ENCODE measurements at places on chromosomes 13 and 19.

GRCh38 chr13:44403461-44404056 lies 29.9 kb downstream of the SERP2 start:
- DNase-seq = no peak

DNA sequence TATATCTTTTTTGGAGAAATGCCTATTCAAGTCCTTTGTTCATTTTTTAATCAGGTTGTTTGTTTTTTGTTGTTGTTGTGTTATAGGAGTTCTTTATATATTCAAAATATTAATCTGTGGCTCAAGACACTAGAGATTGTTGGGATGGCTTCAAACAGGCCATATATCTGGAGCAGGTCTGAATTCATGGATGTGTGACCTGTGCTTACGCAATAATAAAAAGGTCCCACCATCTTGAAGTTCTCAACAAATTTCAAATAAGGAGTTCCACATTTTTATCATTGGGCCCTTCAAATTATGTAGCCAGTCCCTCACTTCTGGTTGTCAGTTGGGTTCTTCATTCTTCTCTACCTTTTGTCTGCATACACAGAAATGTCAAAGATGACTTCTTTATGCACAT lies 17.7 kb upstream of the NUDT15 start:
- no peak for DNase-seq

DNA sequence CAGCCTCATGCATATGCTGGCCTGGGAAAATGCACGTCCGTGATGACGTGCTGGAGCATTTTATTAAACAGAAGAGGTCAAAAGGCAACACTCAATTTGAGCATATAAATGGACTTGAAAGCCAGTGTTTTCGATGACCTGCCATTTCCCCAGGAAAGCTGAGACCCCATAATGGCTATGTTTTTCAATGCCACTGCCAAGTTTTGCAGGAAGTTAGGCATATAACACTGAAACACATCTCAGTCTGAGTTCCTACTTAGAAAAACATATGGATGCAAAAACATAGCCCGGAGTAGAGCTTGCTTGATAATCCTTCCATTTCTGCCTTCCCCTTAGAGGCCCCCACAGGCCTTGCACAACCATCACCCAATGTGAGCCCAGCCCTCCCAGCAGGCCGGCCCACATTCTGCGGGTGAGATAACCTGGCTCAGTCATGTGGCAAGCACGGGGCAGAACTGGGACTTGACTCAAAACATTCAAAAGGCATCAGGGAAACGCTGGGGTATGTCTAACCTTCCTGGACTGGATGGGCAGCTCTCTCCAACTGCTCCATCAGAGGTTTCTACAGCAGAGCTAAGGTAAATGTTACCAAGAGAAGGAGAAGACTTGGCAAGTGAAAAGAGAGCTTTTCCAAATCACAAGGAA lies 24.9 kb downstream of the EPS15L1 start:
- DNase-seq = peak; percentile 66

GRCh38 chr13:112178769-112179168 lies 111.8 kb downstream of the SOX1 start:
- no peak for DNase-seq

DNA sequence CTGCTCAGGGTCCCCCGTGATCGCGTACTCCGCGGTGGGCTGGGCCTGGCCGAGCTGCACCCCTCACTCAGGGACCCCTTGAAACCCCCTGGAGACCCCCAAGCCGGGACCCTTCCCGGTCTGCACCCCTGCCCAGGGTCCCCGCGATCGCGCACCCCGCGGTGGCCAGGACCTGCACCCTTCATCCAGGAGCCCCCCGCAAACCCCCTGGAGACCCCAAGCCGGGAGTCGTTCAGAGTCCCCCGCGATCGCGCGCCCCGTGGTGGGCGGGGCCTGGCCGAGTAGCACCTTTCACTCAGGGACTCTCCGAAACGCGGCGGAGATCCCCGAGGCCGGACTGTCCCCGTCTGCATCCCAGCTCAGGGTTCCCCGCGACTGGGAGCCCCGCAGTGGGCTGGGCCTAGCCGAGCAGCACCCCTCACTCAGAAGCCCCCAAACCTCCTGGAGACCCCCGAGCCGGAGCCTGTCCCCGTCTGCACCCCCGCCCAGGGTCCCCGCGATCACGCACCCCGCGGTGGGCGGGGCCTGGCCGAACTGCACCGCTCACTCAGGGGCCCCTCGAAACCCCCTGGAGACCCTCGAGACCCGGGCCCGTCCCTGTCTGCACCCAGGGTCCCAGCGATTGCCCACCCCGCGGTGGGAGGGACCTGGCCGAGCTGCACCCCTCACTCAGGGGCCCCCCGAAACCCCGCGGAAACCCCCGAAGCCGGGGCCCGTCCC lies 748 bp downstream of the LMNB2 start:
- DNase-seq = peak; percentile 70

DNA sequence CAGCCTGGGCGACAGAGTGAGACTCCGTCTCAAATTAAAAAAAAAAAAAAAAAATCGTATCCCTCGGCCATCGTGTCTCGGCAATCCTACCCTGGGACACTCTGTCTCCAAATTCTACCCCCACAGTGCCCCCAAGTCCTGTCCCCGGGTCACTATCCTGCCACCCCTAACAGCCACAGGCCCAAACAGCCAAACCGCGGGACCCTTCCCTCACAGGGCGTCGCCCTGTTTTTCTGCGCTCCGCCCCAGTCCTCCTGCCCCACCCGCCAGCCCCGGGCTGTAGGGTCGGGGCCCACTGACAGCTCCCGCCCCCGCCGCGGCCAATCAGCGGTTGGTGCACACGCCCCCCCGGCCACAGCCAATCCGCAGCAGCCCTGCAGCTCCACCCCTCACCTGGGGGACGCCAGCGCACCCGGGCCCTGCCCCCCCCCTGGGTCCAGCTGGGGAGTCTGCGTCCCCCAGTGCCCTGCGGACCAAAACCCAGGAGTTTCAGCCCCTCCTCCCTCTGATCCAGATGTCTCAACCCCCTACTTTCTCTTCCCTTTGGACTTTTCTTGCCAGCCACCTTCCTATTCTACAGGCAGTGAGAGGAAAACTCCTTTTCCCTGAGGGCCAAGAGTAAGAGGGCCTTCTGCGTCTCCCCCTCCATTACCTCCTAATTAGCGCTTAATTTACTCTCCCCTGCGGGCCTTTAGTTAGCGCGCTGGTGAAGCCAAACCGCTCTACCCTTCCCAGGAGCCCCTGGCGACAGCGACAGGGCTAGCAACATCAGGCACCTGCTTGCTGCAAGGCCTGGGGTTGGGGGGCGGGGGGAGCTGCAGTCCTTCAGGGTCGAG lies 1.5 kb upstream of the BCAT2 start:
- DNase-seq = peak; percentile 96

DNA sequence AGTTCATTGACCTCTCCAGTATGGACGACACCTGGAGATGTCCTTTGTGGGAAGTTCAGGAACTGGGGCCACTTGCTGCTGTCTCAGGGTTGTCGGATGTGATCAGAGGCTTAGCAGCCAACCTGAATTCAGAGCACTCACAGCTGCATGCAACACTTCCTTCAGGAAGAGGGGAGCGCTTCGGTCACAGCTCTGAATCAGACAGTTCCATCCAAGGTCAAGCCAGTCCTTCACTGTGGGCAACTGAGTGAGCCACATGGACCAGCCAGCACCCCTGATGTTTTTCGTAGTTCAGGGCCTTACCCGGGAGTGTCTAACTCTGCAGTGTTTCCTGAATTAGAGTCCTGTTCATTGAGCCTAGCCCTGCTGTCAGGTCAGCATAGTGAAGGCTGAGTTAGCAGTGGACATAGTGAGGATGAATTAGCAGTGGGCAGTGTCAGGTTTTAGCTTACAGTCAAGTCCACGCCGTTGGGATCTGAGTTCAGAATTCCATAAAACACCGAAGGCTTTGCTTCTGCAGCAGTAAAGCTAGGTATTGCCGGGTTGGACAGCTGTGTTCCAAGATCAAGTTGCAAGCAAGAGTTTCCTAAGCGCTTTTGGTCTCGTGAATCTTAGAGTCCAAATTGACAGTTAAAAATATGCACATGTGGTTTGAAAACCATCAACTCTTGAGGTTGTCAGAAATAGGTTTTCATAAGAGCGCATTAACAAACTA lies 5.1 kb downstream of the ZNF555 start:
- no peak for DNase-seq

DNA sequence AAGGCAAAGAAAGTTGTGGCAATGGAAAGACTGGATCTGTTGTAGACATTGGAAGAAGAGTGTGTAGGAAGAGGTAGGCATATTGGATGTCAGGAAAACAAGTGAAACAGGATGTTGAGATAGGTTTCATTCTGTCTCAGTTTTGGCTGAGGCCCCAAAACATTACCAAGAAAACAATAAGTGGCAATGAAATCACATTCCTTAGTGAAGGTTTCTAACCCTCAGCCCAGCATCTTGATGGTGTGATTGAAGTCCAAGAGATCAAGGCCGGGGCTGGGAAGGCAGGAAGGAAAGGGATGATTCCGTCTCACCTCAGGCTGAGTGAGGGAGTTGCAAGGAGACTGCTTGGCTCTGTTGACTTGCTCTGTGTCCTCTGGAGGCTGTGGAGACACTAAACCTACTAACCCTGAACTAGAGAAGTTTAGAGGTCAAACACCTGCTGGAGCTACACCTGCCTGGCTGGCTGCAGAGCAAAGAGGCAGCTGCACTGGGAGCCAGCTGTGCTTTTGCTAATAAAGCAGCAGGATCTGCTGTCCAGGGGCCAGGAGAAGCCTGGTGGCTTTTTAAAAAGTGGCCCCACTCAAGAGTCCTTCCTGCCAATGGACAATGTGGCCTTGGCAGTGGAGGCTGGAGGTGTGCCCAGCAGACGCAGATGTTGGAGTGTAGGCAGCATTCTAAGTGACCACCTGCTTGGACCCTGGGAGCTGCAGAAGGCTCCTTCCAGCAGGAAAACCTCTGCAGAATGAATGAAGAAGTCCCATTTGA lies 53.6 kb downstream of the DGKH start:
- no peak for DNase-seq

GRCh38 chr13:40993987-40994386 lies 25.1 kb downstream of the ELF1 start:
- no peak for DNase-seq

GRCh38 chr13:114152831-114153371 lies 20.5 kb upstream of the RASA3 start:
- no peak for DNase-seq

DNA sequence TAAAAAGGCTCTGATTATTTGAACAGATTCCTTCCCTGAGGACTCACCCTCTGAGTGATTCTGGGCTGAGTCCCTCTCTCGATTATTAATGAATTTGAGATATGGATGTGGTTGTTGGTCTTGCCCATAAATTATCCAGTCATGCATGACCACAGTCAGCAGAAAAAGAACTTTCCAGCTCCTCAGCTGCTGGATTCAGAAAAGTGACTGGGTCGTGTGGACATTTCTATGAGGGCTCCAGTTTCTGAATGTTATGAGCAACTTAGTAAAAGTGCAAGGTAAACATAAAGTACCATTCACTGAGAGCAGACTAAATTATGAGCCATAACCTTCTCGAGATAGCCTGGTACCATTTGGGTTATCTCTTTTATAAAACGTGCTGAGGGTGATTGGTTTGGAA lies 100.1 kb upstream of the CLDN10 start:
- DNase-seq = no peak

DNA sequence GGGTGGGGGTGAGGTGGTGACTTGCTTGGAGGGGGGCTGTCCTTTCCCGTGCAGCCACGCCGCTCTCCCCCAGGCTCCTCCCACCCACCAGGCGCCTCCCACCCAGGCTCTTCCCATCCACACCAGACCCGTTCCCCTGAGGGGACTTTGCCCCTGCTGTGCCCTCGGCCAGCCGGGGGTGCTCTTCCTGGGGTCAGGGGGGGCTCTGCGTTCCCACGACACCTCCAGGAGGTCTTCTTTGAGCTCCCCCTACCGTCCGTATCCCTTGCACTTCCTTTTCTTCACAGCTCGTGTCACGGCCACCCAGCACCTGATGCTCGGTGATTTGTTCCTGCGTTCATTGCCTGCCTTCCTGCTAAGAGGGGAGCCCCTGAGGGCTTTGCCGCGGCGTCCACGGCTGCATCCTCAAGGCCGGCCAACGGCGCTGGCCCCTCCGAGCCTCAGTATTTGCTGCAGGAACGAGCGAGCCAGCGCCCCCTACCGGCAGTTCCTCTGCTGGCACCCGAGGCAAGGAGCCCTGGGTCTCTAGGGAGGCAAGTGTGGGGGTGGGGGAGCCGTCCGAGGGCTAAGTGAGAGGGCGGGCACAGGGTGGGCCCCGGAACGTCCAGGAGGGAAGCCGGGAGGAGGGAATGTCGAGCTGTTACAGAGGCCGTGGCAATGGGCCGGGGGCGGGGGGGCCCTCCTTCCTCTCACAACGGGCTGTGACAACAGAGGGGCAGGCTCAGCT lies 11.8 kb downstream of the LRRC4B start:
- DNase-seq = peak; percentile 84

GRCh38 chr13:64538711-64539110 lies 2691.4 kb downstream of the PCDH9 start:
- DNase-seq = no peak

DNA sequence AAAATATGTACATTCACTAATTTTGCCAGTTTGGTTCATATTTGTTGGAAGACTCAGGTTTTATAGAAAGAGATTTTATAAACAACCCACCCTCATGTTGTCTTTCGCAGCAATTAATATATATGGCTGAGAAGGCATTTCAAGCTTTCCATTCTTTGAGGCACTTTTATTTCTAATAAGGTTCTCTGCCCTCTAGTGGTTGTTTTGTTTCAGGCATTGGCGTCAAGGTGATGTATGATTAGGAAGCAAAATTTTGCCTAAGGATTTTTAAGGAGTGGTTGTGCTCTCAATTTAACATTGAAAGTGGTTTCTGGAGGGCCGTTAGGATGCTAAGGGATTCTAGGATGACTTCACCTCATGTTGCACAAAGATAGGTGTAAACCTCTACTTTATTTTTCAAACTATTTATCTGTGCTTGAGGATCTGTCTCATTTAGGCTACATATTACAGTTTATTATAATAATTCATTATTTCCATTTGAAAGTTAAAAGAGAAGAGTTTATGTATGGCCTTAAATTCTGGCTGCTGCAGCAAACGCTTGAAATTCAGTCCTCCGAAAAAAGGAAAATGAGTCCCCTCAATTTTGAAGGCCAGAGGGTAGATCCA lies 35.9 kb downstream of the OXGR1 start:
- peak; percentile 2 for DNase-seq

DNA sequence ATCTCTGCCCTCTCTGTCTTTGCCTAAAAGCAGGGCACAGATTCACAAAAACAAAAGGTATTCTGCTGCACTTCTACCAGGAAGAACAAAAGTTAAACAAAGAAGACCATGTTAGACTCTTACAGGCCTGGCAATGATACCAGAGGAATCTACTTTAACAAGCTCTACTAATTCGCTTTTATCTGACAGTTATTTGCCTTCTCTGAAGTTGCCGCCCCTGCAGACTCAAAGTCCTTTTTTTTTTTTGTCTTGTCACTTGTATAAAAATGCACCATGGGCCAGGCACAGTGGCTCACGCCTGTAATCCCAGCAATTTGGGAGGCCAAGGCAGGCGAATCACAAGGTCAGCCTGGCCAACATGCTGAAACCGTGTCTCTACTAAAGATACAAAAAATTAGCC lies 176.5 kb upstream of the UBL3 start:
- DNase-seq = no peak

GRCh38 chr19:45475537-45476291 lies 7.9 kb downstream of the FOSB start:
- DNase-seq = no peak
